ENCODE measurements at places on chromosomes 5 and 9.

GRCh38 chr9:129419382-129419899 is 201.5 kb downstream of the C9orf50 start:
- DNase-seq = no peak

DNA sequence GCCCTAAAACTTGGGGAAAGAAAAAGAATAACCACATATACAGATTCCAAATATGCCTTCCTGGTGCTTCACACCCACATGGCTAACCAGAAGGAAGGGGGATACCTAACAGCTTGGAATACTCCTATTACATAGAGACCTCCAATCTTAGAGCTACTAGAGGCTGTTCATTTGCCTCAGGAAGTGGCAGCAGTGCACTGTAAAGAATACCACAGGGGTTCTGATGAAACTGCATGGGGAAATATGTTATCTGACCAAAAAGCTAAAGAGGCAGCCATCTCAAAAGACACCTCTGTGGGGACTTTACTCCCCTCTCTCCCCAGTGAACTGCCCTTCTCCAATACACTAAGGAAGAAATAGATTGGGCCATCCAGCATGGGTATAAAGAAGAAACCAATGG is 66.4 kb downstream of the CDKN2A start:
- DNase-seq = no peak

GRCh38 chr5:143807401-143807800 is 4.6 kb upstream of the HMHB1 start:
- DNase-seq = no peak

DNA sequence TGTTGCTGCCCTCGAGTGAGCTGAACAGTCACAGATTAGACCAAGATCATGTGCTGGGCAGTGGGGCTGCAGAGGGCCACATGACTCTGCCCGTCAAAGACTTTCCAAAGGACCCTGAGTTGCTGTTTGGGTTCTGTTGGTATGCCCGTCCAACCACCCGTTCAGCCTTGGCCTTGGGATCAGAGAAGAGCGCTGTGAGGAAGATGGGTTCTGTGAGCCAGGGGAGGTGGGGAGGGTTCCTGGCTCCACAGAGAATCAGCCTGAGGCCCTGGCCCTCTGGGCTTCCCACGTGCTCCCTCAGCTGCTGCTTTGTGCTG is 72.6 kb downstream of the RGS3 start:
- DNase-seq = no peak

DNA sequence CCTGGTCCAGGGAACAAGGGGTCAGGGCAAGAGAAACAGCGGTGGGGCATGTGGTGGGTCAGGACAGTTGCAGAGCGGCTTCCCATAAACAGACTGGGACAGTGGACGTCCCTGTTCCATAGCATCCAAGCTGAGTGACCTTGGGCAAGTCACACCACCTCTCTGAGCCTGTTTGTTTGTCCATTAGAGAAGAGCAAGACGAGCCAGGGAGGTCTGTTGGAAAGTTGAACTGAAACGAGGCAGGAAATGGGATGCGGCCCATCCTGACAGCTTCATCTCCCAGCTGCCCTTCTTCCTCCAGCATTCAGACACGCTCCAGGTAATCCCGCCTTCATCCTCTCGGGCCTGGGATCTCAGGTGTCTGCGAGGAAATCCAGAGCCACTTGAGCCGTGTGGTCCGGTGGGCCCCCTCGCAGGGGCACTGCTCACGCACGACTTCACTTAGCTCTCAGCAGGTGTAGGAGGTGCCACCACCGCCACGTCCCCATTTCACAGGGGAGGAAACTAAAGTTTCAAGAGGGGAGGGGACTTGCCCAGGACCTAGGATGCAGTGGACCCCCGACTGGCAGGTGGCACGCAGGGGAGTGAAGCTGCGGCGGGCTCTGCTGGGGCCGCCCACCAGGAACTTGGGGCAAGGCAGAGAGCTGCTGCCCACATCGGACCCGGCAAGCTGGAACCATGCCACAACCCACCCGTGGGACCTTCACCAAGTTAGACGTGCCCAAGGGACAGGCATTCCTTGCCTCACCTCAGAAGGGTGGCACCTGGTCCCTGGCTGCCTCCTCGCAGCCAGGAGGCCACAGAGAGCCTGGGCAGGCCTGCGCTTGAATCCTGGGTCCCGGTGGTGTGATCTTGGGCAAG is 13.0 kb downstream of the PTGES2 start:
- no peak for DNase-seq
